ENCODE measurements at places on chromosomes 11 and 22.

- DNase-seq, result no peak
Observed at GRCh38 chr11:72696866-72697700, 22.9 kb upstream of the PDE2A start.

DNA sequence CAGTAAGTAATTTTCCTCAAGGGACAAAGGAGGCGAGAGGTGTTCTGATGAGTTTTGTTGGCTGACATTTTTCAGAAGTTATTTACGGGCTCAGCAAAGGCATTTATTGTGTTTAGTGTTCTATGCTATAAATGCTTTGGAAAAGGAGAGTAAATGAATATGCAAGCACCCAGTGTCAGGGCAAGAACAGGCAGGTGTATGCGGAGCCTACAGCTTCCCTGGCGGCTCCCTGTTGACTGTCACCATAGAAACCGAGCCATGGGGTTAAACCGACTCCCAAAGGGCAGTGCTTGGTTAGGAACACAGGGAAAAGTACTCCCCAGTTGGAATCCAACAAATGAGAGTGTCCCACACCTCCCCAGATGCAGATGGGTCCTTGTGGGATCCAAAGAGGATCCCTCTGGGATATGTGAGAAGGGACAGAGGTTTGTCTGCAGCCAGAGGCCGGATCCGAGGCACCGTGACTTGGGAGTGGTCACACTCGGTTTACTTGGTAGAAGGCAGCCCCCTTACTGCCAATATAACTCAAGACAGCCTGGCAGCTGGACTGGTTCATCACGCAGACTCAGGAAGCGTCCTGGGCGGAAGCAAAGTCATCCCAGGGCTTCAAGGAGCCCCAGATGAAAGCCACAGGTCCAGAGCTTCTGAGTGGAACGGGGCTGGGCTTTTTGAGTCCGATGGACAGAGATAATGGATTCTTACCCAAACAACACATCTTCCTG, 329.7 kb downstream of the CTTN start:
- no peak for DNase-seq

GRCh38 chr11:36241497-36241896, 47.7 kb downstream of the COMMD9 start:
- DNase-seq, result no peak

GRCh38 chr11:130124096-130124495, 35.5 kb upstream of the ST14 start:
- DNase-seq, result no peak

DNA sequence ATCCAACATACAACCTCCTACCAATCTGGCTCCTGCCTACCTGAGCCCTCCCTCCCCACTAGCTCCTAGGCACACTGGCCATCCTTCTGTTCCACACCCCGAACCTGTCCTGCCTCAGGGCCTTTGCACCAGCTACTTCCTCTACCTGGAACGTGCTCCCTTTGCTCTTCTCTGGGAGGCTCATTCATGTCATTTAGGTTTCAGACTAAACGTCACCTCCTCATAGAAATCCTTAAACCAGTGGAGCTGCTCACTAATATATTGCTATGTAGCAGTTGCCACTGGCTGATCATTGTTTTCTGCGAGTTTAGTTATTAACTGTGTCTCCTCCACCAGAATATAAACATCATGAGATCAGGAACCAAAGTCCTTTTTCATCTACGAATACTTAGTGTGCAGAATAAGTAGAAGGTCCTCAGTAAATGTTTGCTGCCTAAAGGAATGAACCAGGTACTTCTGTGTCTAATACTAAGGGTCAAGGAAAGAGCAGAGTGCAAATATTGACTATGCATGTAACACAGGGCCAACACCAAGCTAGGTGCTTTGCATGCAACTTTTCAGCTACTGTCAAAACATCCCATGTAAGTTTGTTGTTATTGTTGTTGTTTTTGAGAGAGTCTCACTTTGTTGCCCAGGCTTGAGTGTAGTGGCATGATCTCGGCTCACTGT, 277.6 kb upstream of the SYN3 start:
- DNase-seq, result no peak

DNA sequence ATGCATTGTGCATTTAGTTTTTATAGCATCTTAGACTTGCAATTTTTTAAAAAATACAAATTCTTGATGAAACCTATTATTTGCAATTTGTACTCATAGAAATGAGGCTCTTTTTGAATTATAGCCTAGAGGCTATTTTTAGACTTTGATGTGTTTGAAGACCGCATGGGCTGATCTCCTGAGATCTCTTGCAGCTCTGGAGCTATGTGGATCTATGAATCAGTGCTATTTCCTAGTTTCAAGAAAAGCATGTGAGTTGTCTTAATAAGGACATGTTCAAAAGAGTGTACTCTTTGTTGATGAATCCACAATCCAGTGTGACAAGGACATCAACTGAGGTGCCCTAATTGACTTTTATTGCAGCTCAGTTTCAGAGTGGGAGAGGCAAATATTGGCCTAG, 620.5 kb downstream of the ETS1 start:
- DNase-seq, result no peak

- no peak for DNase-seq
Observed at GRCh38 chr22:23777776-23778576, 5.3 kb downstream of the MMP11 start.

GRCh38 chr11:59671471-59671870, 2.6 kb upstream of the PATL1 start:
- DNase-seq, result no peak

- no peak for DNase-seq
Observed at GRCh38 chr11:131819865-131820264, 449.4 kb downstream of the NTM start.

DNA sequence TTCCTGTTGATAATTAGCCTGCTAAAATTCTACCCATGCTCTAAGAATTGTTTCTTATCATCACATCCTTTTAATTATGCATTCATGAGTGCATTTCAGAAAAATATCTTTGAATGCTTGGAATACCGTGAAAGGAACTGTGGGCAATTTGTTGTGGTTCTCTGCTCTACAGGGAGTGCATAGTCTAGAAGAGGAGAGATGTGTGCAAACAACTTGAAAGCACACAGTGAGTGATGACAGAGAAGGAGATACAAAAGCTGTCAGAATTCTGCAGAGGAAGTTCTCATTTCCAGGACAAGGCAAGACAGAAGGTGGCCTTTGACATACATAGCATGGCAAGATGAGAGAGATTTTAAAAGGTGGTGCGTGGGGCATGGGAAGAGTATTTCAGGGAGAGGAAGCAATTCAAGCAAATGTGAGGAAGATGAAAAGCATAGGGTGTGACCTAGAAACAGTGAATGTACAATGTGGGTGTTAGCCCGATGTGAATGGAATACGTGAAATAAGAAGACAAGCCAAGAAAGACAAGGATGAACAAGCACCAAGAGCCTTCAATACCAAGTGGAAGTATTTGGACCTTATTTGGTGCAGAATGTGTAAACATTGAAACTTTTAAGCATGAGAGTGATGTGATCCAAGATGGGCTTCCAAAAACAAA, 5.0 kb downstream of the MMP8 start:
- no peak for DNase-seq

DNA sequence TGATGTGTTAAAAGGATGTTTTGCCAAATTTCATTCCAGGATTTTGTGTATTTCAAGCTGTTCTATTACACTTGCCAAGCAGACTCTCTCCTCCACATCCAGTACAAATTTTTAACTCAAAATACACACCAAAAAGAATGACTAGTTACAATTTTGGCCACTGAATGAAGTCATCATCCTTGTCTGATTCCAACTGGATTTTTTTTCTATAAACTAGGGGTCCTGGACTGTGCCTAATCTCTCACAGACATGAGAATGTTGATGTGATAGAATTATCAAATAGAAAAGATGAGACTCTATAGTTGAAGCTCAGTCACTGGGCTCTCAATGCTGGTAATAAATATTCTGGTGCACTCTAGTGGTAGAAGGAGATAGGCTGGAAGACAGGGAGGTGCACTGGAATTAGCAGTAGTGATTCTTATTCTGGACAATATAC, 85.8 kb downstream of the FANCF start:
- no peak for DNase-seq

GRCh38 chr22:36758792-36759271, 17.1 kb downstream of the IFT27 start:
- DNase-seq, result no peak

GRCh38 chr11:124762105-124762623, at the start of gene ESAM:
ESAM (minus strand) TSS chr11:124762290; CDS start chr11:124762154, 136 bp downstream.
- DNase-seq, result peak; percentile 34

DNA sequence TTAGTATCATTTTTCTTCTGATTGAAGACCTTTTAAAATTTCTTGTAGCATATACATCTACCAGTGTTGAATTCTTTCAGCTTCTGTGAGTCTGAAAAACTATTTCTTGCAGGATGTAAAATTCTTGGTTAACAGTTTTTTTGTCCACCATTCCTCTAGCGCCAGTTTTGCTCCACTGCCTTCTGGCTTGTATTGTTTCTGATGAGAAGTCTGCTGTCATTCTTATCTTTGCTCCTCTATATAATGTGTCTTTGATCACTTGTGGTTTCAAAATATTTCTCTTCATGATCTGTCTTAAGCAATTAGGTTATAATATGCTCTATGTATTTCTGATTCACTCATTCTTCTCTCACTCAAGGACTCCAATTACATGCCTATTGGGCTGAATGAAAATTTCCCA, 152.3 kb downstream of the INSC start:
- no peak for DNase-seq

GRCh38 chr22:35601743-35602615, 15.2 kb downstream of the MB start:
- no peak for DNase-seq

DNA sequence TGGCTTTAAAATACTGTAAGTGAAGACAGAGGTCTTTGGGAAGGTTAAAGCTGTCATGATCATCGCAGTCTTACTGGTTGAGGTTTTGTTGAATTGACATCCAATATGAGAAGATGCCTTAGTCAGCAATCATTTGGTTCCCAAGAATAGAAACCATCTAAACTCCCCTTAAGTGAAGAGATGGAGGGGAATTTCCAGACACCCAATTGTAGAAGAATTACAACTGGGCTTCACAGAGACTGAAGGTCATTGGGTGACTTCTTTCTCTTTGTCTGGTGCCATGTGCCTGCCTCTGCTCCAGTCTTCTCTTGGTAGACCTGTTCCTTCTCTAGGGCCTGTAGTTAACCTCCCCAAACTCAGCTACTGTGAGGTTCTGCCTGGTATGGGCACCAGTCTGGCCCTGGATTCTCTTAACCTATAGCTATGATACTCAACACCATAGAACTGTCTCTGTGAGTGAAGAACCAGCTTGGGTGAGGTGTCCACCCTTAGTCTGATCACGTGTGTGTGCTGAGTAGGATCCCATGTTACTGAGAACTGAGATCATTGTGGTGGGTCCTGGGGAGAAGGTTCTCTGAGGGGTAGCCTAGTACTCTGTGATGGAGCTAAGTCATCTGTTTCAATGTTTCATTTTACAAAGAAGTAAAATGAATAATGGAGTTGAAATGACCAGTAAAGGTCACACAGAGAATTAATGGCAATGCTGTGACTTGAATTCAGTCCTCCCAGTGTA, 182.5 kb downstream of the CSNK2A3 start:
- DNase-seq, result no peak

GRCh38 chr22:19566279-19567156, 42.3 kb upstream of the CLDN5 start:
- no peak for DNase-seq

GRCh38 chr11:69048031-69048693, 570 bp upstream of the TPCN2 start:
- no peak for DNase-seq

- no peak for DNase-seq
Observed at GRCh38 chr11:114384487-114384886, 15.8 kb downstream of the C11orf71 start.

GRCh38 chr22:33785283-33785968, 134.8 kb downstream of the LARGE1 start:
- no peak for DNase-seq

DNA sequence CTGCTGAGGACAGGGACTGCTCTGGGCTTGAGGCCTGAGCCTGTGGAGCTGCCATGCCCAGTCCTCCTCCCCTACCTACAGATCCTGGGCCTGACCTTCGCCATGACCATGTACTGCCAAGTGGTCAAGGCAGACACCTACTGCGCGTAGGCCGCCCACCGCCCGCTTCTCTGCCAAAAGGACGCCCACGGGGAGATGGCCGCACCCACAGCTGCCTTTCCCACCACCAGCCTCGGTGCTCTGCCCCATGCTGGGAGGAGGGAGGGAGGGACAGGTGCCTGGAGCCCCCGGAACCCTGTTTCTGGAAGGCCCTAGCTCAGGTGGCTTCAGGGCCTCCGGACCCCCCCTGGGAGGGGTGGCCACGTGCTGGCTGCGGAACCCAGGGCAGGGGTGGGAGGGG, 23.8 kb downstream of the TSPAN4 start:
- no peak for DNase-seq

DNA sequence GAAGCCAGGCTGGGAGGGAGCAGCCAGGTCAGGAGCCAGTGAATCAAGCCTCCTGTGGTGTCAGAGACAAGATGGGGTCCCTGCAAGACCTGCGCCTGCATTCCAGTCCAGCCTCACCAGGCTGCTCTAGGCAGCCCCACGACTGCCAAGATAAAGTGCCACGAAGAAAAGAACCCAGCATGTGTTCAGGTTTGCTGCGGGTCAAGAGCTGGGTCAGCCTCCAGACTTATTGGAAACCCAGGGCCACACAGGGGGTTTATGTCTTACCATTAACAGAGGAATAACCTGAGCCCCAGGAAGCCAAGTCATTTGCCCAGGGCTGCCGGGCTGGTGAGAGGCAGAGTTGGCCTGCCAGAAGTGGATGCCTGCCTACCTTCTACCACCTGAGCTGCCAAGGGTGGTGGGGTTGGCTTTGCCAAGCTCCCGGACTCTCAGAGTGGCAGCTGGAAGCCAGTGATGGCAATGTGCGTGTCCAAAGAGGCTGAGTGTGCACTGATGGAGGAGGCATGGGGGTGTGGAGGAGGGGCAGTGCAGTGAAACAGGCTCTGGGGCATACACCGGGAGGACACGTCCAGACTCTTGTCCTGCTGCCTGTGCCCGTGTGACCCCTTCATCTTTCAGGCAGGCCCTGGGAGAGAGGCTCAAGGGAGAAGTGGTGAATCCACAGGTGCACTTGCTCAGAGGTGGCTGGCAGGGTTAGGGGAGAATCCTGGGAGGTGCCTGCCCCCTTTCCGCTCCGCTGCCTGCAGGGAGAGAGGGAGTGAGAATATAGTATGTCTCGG, 1.7 kb downstream of the RASD2 start:
- no peak for DNase-seq

- DNase-seq, result no peak
Observed at GRCh38 chr22:31233001-31233400, 20.9 kb downstream of the LIMK2 start.

DNA sequence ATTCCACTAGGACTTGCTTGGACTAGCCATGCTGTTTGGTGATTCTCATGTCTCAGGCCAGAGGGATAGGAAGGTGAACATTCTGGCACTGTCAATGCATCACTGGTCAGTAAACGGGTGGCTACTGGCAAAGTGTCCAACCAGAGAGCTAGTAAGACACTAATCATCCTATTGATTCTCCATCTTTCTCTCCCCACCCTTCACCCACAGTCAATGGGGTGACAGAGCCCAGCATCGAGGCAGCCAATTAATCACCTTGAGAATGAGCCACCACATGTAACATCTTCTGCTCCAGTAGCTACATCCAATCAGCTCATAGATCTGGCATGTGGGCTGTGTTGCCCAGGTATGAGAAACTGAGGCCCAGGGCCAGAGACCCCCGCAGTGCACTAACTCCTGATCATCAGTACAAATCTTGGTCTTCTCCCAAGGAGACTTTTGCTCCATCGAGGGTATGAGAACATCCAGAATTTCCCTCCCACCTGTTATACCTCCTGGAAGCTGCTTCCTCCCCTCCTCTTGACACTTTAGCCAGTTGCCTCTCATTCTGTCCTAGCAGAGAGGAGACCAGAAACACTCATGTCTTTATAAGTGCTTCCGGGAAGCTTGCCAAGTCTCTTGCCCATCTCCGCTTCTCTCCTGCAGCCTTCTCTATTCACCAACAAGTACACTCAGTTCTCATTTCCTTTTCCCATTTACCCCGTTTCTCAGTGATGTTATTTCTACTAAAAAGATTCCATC, 17.0 kb downstream of the HTR3A start:
- DNase-seq, result no peak
